COR-L47 (cell line): ENCODE measurements at places on chromosomes 6 and 20.

- DNase-seq = no peak
These were observed 143.9 kb downstream of the PXDC1 start for GRCh38 chr6:3607599-3607998.

GRCh38 chr6:111978532-111979149, 75.3 kb upstream of the CCN6 start:
- DNase-seq = no peak

DNA sequence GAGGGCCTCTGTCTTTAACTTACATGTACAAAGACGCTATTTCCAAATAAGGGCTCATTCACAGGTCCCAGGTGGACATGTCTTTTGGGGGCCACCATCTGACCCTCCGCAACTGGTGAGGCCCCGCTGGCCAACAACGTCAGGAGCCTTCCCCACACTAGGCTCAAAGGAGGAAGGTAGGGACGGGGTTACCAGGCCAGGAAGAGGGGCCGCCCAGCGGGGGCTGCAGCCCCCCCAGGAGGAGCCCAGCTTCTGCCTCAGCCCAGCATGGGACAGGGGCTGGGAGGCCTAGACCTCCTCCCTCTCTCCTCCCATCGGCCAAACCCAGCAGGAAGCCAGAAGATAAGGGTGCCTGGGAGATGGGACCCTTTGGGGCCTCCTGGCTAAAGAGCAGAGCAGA, 142.7 kb downstream of the TAF4 start:
- DNase-seq = no peak

DNA sequence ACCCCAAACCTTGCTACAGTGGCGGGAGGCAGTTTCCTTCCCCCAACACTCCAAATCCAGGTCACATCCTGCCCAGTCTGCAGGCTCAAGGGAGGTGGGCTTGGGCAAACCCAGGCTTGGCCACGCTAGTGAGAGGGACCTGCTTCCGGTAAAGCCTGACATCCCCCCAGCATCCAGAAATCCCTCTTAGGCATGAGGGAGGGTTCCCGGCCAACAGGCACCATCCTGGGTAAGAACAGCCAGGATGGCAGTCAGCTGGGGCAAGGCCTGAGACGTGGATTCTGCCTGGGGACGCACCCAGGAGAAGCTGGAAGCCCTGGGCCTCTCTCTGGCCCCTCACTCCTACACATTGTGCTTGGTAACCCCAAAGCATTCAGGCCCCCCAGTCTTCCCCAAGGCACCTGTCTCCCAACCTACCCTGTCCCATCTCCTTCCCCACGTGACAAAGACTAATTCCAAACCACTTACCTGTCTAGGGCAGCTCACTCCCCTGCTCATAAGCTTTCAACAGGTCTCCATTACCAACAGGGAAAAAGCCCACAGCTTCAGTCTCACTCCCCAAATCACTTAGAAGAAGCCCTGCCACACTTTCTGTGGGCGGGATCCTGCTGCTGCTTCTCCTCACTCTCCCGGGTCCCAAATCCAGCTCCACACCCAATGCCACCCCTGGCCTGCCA, 2.1 kb downstream of the C20orf144 start:
- DNase-seq = no peak

DNA sequence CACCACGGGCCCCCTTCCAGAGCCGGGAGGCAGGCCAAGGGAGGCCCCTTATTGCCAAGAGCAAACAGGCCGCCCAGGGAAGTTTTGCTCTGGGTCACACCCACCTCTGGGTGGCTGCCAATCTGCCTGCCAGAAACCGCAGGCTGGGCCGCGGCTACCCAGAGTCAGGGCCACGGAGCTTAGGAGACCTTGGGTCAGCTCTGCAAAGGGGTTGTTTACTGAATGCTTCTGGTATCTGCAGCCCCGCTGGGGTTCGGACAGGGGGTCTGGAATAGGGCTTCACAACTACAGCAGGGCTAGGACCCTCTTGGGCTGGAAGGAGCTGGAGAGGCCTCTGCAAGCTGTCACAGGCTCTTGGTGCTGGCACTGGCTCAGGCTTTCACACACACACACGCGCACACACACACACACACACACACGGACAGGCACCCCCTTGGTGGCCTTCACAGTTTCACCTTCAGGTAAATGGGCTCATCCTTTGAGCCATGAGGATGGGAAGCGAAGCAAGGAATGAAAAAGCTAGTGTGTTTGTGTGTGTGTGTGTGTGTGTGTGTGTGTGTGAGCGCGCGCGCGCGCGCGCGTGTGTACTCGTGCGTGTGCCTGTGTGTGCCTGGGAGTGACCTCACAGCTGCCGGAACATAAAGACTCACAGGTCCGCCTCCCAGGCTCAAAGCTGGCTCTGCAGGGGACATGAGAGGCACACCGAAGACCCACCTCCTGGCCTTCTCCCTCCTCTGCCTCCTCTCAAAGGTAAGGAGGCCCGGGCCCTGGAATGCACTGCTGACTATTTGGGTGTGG, at the start of gene CCN5:
Gene CCN5, plus strand, starts transcription at position 669 of the 798 bp plus-strand sequence. Its CDS starts 22 bp downstream, at position 691.
- DNase-seq = peak; percentile 64
